ENCODE measurements at places on chromosomes 13 and 19. TPM values are rescaled to one million over a fixed set of nuclear protein-coding genes. Genes with fewer than 3 reads are reported as not detected.

The C1QTNF9B gene
- not detected for total RNA-seq

- DNase-seq, result no peak
Measured at GRCh38 chr19:36577271-36577996, 4.3 kb upstream of the ZNF529 start.

- DNase-seq, result no peak
Measured at GRCh38 chr19:54325631-54326030, 12.7 kb upstream of the LILRA5 start.

- no peak for DNase-seq
Measured at GRCh38 chr13:77350811-77351210, 23.9 kb upstream of the MYCBP2 start.

GRCh38 chr19:12155324-12155860 is 1.1 kb downstream of the ZNF625 start:
- DNase-seq, result no peak

GRCh38 chr13:65508338-65508737 is 1721.8 kb downstream of the PCDH9 start:
- no peak for DNase-seq

DNA sequence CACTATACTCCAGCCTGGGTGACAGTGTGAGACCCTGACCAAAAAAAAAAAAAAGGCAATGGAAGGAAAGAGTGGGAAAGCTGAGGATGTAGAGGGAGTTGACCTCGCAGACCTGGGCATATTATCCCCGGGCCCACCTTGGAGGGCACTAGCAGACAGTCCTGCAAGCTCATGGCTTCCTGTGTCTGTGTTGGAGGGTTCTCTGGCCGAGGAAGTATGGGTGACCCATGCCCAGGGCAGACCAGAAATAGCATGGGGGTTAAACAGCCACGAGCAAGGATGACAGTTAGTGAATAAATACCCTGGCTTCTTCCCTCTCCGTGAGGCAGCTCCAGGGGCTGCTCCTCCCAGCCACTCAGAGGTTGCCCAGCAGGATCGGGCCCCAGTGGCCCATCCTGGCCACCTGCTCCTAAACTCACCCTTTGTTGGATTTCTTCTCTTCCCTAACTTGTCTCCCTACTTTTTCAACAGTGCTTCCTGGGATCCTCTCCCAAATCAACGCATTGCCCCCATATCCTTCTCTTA is 485.8 kb downstream of the ZNF536 start:
- no peak for DNase-seq

DNA sequence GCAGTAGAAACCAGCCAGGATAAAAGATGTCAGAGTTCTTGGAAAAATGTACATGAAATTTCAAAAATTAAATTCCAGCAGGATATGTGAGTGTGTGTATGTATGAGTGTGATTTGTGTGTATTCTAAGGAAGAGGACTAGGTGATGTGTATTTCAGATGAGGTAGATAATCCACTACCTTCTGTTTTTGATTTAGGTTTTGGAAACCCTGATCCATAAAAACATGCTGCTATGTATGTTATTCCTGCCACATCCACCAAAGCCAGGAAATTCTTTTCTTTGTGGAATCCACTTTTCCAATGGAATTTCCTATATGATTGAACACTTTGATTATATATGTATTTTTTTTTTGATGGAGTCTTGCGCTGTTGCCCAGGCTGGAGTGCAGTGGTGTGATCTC is 276.9 kb downstream of the UQCRFS1 start:
- no peak for DNase-seq

DNA sequence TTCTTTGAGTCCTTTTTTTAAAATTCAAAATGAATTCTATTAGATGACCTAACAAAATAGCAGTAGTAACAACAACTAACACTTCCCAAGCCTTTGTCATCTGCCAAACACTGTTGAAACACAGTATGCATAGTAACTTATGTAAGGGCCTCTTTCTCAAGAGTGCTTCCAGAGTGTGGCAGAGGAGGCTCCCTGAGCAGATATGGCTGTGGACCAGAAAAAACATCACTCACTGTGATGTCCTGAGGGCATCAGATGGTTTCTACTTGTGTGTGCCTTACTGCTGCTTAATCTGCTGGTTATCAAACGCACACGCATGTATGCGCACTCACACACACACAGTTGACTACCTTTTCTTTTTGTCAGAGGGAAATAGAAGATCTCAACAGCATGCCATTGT is 110.8 kb downstream of the DLEU7 start:
- DNase-seq, result no peak

GRCh38 chr13:72462166-72462565 is 265.3 kb downstream of the MZT1 start:
- no peak for DNase-seq

DNA sequence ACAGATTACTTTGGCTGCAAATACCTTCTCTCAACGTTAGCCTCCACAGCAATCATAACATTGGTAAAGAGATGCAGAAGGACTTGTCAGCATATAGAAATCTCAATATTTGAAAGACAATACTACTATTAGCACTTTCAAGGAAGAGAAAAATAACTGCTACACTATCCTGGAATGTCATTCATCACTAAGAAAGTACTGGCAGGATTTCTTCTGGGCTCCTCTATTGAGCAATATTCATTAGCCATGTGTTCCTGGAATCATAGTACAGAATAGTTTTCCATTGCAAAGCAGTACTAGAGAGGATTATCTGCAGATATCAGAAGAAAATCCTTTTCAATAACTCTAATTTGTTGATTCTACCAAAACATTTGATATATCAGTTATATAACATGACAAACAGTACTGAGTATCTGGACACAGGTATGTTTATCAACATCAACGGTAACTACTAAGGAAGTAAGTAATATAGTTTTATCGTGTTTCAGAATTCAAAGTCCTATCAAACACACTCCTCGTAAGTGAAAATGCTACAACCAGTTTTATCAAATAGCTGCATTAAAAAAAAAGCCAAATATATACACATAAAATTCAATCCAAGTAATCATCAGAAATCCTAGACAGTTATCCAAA is 27.3 kb downstream of the INTS6 start:
- DNase-seq, result no peak

DNA sequence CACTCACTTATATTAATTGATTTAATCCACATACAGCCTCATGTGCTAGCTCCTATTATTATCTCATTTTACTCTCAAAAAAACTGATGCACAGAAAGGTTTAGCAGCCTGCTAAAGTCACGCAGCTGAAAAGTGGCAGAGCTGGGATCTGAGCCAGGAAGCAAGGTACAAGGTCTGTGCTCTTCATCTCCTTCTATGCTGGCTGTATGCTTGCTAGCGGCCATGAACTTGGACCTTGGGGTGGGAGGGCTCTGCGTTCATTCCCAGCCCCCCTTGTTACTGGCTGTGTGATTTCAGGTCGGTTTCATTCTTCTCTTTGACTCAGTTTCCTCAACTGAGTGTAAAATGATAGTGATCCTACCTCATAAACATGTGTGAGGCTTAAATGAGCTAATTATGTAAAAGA is 69.8 kb downstream of the ALOX5AP start:
- DNase-seq, result no peak

GRCh38 chr13:74026753-74027152 is 107.5 kb downstream of the KLF12 start:
- no peak for DNase-seq
